ENCODE measurements at places on chromosomes 1 and 21.
A peak's percentile ranks its signal among the peaks of the same experiment; 100 is the strongest.

- no peak for DNase-seq
Observed at GRCh38 chr1:156750191-156750672, 1.2 kb downstream of the HDGF start.

- no peak for DNase-seq
Observed at GRCh38 chr1:212479188-212479587, 46.5 kb downstream of the NENF start.

DNA sequence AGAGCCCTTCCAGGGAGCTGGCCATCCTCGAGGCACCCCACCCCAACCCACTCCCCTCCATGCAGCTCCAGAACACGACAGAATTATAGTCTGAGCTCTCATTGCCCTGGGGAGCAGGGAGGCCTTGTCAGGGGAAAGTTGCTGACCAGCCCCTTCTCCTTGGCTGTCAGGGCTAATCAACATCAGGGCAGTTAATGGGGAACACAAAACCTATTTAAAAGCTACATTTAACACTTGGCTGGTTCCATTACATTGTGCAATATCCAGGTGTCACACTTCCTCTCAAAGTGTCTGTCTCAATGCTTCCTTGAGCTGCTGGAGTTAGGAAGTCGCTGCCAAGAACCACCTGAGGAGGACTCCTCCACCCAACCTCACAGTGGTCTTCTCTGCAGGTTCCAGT, 111.8 kb upstream of the GRIK3 start:
- DNase-seq = no peak

GRCh38 chr1:3308053-3308452, 146.4 kb upstream of the ARHGEF16 start:
- DNase-seq = no peak

- no peak for DNase-seq
Observed at GRCh38 chr1:198168227-198168626, 11.4 kb downstream of the NEK7 start.

- DNase-seq = no peak
Observed at GRCh38 chr1:17672226-17672625, 82.9 kb upstream of the ACTL8 start.

GRCh38 chr21:24856326-24856725, 751.0 kb downstream of the MRPL39 start:
- no peak for DNase-seq

DNA sequence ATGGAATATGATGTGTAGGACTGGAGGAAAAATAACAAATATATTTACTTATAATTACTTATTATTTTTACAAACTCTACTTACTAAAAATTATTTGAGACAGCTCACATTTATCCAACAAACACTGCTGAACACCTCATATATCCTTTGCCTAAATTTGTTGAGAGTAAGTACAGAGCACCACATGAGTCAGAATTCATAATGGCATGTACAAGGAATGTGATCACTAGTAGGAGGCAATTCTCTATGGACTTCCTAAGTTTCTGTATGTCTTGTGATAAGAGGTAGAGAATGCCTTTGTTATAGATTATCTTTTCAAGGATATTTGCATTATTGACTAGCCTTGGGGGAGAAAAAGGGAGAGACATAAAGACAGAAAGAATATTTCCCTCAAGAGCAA, 8.2 kb upstream of the ST6GALNAC3 start:
- DNase-seq = no peak

GRCh38 chr1:223001653-223002634, 141.1 kb downstream of the TLR5 start:
- DNase-seq = no peak

- DNase-seq = no peak
Observed at GRCh38 chr1:201062511-201063091, 39.1 kb upstream of the KIF21B start.

DNA sequence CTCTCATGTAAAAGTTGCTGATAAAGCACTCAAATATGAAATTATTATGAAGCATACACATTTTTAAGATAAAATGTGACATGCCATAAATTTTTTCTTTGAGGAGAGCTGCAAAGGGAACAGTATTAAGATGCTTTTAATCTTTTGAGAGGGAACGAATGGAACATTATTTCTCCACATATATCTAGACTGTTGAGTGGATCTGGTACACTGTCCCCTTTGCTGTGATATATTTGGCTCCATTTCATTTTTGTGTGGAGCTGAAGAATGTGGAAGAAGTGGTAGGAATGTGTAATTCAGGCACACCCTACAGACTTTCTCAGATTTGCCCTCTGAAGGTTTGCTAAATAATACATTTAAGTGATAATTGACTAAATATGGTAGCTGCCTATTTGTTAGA, 31.7 kb downstream of the PGM1 start:
- no peak for DNase-seq

- no peak for DNase-seq
Observed at GRCh38 chr1:75423616-75424015, 187.3 kb downstream of the SLC44A5 start.

DNA sequence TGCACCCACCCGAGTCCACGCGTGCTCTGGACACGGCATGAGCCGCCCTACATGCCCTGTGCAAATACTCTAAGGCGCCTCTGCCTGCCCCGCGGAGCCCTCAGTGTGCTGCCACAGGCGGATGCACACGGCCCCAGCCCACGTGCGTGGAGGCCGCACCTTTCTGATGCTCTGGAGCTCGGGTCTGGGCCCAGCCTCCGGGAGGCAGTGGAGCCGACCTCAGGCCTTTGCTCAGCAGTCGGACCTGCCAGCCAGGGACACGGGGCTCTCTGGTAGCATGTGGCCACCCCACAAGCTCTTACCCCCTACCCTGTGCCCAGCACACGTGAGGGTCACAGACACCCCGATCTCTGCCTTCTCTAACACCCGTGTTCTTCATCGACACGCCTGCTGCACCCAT, 2.1 kb downstream of the TMEM240 start:
- no peak for DNase-seq

DNA sequence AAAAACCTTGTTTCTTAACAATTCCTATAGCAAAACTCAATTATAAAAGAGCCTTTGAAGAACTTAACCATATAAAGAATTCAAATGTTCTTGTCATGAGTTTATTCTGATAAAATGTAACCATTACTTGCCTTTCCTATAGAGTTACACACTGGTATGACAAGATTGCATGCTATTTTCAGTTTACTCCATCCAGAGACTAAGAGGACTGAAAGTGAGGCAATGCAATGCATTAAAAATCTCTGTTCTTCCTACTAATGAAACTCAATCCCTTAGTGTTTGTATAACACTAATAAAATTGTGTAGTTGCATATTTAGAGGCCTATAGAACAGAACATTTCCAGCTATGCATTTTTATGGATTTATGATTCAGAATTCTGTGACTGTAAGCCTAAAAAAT, 88.1 kb downstream of the COP1 start:
- DNase-seq = no peak

GRCh38 chr1:201559679-201560162, 20.8 kb downstream of the NAV1 start:
- DNase-seq = peak; percentile 25

- no peak for DNase-seq
Observed at GRCh38 chr1:54080598-54081049, 27.2 kb downstream of the TCEANC2 start.

DNA sequence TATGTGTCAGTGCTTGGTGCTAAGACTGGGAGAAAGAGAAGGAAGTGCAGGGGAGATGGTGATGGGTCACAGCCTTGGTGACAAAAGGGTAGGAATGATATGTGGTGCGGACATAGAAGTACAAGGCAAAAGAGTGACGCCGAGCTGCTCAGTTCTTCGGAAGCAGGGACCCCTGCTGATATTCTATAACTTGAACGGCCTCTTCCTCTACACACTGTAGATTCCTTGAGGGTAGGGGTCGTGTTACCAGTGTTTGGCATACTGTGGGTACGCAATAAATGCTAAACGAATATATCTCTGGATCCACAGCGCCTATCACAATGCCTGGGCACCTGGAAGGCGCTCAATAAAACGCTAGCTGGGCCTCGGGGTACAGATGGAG, 488 bp downstream of the DBT start:
- no peak for DNase-seq

All from GM12864 (cell line).